ENCODE measurements at places on chromosomes 4 and X. TPM values are rescaled to one million over a fixed set of nuclear protein-coding genes. Genes with fewer than 3 reads are reported as not detected.

SLIT2 gene
- 4.8 TPM for total RNA-seq

SH3RF1 gene
- total RNA-seq, result 26.4 TPM

TAF9B gene
- total RNA-seq, result 8.8 TPM

NUP62CL gene
- 20.2 TPM for total RNA-seq

CFAP299 gene
- not detected for total RNA-seq

COX7B2 gene
- 12.7 TPM for total RNA-seq

PROM1 gene
- not detected for total RNA-seq

SCD5 gene
- 41.1 TPM for total RNA-seq

SHROOM3 gene
- total RNA-seq, result 44.3 TPM

BMP3 gene
- 0.41 TPM for total RNA-seq

RTL3 gene
- total RNA-seq, result not detected

AREG gene
- 6.4 TPM for total RNA-seq

EMCN gene
- not detected for total RNA-seq

TMPRSS11D gene
- total RNA-seq, result not detected

PRRG3 gene
- not detected for total RNA-seq
